Stomach (tissue), 19 donors: ENCODE measurements at places on chromosomes 3 and 15.

GRCh38 chr3:99479768-99480167 lies 158.6 kb upstream of the COL8A1 start:
- DNase-seq: no peak

DNA sequence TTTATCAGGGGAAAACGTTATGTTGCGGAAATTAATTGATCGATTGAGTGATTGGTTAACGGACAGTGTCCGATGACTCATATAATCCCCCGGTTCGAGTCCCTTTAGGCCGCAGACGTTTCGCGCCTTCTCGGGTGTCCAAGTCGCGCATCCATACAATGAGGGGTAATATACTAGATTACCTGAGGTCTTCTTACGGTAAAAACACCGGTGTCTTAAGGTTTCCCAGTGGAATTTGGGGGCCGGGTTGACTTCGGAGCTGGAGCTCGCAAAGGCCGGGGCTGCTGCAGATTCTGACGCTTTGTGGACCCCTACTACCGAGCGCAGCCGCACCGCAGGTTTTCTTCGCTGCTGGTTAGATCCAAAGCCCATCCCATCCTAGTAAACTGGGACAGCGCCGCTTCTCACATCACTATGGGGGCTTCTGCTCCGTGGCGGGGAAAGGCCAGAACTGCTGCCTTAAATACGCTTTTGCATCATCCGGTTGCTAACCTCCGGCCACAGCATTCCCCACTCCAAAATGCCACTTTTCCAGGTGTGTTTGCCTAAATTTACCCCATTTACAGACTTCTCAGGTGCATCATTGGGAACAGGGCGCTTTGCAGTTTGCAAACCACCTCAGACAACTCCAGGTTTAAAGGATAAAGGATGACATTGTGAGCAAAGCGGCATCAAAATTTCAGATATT lies 858 bp upstream of the SACM1L start:
- DNase-seq: peak; percentile 77

DNA sequence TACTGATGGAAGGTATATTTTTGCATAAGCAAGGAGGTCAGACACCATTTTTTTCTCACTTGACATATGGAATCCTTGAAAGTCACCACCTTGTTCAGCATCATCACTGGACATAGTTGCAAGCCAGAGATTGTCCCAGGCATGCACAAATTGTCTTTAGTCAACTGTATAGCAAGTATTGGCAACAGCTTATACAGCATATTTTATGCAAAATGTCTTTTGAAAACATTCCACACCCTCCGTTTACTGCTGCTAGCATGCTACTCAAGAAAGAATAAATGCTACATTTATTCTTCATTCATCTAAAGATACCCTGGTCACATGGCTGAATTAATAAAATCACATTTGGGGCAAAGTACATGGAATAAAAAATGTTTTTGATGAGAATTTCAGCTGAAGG lies 168.5 kb upstream of the DCBLD2 start:
- no peak for DNase-seq

DNA sequence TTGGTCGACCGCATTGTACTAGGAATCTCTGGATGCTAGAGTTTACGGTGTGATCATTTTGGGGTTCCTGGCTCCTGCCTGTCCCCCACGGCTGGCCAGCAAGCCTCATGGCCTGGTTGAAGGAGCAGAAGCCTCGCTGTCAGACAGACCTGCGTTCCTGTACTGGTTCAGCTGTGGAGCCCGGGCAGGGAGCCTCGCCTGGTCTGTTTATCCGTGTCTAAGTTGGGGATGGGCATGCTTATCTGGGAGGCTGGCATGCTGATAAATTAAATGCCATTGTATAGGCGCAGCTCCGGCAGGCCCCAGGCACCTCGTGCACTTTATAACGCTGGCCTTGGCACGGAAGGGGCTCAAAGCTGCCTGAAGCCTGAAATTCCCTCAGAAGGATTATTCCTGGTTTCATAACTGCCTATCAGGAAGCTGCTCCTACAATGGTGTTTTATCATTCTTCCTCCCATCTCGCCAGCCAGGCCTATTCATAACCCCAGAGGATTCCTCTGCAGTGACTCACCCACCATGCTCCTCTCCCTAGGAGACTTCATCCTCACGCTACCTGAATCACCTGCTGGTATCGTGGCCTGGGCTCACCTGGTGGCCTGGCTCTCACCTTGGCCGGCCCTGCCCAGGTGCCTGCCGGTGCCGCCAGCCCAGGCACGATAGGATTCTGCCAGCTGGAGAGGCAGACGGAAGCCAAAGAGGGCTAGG lies 110.9 kb downstream of the ASB7 start:
- DNase-seq: no peak

GRCh38 chr3:30502742-30503073 lies 103.7 kb upstream of the TGFBR2 start:
- DNase-seq: no peak
